ENCODE measurements at places on chromosomes 3 and 15.
A peak's percentile ranks its signal among the peaks of the same experiment; 100 is the strongest.

DNA sequence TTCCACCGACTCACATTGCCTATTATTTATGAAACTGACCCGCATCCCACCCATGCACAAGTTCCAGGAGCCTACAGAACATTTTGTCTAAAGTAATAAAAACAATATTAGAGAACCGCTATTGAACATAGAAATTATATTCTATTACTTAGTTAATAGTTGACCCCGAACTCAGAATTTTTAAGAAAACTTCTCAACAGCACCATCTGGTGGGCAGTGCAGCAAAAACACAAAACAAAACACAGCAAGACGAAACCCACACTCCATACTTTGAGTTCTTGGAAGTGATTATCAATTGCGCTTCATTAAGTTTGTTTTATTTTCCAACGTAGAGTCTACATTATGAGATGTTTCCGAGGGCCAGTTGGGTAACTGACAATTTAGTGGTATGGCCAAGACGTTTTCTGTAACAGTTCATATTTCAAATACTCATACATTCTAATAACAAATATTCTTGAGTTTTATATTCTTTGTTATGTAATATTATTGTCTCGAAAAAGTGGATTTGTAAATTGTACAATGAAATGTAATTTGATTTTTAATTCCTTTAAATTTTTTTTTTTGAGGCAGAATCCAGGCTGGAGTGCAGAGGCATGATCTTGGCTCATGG lies 24.0 kb upstream of the C3orf70 start:
- no peaks in the 10 kb centered on the region for H3K36me3 ChIP-seq
- DNase-seq, result no peak
- H3K27ac ChIP-seq, result no peak overlapping the region
- H3K4me1 ChIP-seq, result peaks cover 10% of the 10 kb centered on the region
- no peak overlapping the region for H3K4me3 ChIP-seq

DNA sequence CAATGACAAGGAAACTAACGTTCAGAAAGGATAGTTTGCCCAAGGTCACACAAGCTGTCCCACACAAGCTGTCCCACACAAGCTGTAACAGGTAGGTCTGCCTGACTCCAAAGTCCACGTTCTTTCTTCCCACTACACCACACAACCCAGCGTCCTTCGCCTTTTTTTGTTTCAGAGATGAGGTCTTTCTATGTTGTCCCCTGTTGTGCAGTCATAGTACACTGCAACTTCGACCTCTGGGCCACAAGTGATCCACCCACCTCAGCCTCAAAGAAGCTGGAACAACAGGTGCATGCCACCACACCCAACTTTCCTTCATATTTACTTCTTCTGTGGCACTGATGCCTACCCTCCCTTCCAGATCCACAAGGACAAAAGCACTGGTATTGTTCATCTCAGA lies 21.4 kb downstream of the MB21D2 start:
- H3K27ac ChIP-seq, result peak overlapping the region; percentile 83
- no peaks in the 10 kb centered on the region for H3K27me3 ChIP-seq
- H3K4me3 ChIP-seq, result no peak overlapping the region
- H3K4me1 ChIP-seq, result peaks cover 36% of the 10 kb centered on the region
- peaks cover 2% of the 10 kb centered on the region for H3K36me3 ChIP-seq
- DNase-seq, result no peak

- H3K4me3 ChIP-seq, result no peak overlapping the region
- peaks cover 12% of the 10 kb centered on the region for H3K4me1 ChIP-seq
- H3K36me3 ChIP-seq, result no peaks in the 10 kb centered on the region
Measured at GRCh38 chr3:156433910-156434309, 121.0 kb downstream of the SSR3 start.

- no peak overlapping the region for H3K27ac ChIP-seq
- peaks cover 8% of the 10 kb centered on the region for H3K27me3 ChIP-seq
- H3K4me1 ChIP-seq, result peaks cover 9% of the 10 kb centered on the region
- no peak for DNase-seq
Measured at GRCh38 chr3:56193519-56193918, 274.7 kb downstream of the ERC2 start.

DNA sequence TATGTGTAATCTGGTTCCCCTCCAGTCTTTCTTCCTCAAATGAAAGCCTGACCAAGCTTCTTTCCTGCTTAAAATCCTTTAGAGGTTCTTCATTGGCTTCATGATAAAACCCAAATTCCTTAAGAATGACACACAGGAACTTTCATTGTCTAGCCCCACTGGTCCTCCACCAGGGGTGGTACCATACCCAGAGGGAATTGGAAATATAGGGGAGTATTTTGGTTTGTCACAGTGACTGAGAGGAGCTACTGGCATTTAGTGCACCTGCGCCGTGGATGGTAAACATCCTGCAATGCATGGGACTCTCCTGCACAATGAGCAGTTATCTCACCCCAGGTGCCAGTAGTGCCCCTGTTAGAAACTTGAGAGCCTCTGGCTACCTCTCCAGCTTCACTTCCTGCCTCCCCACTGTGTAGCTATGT lies 10.8 kb downstream of the ZWILCH start:
- peaks cover 11% of the 10 kb centered on the region for H3K36me3 ChIP-seq
- H3K27me3 ChIP-seq, result no peaks in the 10 kb centered on the region
- H3K4me1 ChIP-seq, result no peaks in the 10 kb centered on the region
- H3K27ac ChIP-seq, result no peak overlapping the region
- H3K4me3 ChIP-seq, result no peak overlapping the region

Measured in mesothelial cell of epicardium (in vitro differentiated cells).